Hematopoietic multipotent progenitor cell treated with erythropoietin and hydrocortisone succinate and interleukin-3 and kit ligand, for 4 days (in vitro differentiated cells): ENCODE measurements at places on chromosomes 5 and 9.

DNA sequence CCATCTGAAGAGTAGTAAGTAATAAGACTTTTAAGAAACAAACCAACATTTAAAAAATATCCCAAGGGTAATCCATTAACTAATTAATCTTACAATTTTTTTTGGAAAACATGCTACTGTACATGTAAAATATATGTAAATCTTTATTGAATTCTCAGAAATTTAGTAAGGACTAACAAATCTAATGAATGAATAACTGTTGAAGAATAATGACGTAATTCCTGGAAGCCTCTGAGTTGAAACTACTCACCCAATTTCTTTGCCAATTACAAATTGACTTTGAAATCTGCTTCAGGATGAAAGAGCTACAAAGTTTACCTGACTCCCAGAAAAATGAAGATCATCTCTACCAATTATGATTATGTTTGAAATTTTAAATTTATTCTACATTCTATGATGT is 21.1 kb downstream of the FBN2 start:
- no peak for DNase-seq

DNA sequence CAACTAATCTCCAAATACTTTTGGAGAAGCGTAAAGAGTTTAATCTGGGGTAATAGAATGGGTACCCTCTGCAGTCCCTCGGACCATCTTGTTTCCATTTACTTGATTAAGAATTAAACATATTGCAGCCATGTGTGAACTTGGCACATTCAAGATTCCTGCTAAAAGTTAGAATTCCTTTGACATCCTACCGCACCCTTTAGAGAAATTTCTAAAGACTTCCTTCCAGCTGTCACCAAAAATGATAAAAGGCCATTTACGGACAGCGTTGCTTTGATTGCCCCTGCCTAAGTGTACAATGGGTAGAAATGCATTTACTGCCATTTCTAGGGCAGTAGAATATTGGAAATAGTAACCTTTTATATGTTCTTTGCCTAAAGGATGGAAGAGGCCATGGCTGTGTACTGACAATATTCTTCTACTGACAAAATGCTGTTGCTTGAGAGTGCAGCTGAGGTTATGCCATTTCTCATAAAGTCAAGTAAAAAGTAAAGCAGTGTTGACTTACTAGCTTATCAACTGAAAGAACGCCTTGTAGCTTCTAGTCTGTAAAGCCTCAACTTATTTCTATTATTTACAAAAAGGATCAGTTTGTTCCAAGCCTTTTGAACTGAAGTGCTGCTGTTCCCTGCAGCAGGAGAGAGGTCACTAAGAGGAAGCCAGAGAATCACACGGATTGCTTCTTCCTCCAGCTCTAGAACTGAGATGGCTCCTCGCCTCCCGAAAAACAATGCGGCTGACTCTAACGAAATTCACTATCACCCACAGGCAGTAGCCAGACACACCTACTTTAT is 139.8 kb upstream of the BASP1 start:
- DNase-seq: peak; percentile 15

DNA sequence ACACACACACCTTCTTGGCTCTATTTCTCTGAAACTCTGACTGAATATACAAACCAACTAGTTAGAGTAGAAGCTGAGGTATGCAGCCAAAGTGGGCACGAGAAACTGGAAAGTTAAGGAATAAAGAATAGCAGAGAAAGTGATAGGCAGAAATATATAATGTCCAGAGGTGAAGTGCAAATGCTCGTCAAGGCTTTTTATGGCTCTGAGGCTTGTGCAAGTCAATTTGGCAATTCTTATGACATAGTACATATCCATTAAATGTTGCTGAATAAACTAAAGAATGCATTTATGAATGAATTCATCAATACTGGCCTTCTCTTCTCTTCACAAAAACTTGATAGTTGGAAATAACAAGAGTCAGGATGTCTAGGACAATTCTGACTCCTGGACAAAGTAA is 490.1 kb upstream of the DMAC1 start:
- DNase-seq: no peak

- peak; percentile 46 for DNase-seq
Measured at GRCh38 chr5:172178301-172178987, 9.6 kb downstream of the STK10 start.

GRCh38 chr9:16112116-16112515 is 559.3 kb downstream of the CCDC171 start:
- DNase-seq: no peak

- no peak for DNase-seq
Measured at GRCh38 chr9:70921136-70921535, 200.3 kb downstream of the TRPM3 start.

GRCh38 chr9:83060556-83060955 is 2.4 kb downstream of the RASEF start:
- DNase-seq: no peak

DNA sequence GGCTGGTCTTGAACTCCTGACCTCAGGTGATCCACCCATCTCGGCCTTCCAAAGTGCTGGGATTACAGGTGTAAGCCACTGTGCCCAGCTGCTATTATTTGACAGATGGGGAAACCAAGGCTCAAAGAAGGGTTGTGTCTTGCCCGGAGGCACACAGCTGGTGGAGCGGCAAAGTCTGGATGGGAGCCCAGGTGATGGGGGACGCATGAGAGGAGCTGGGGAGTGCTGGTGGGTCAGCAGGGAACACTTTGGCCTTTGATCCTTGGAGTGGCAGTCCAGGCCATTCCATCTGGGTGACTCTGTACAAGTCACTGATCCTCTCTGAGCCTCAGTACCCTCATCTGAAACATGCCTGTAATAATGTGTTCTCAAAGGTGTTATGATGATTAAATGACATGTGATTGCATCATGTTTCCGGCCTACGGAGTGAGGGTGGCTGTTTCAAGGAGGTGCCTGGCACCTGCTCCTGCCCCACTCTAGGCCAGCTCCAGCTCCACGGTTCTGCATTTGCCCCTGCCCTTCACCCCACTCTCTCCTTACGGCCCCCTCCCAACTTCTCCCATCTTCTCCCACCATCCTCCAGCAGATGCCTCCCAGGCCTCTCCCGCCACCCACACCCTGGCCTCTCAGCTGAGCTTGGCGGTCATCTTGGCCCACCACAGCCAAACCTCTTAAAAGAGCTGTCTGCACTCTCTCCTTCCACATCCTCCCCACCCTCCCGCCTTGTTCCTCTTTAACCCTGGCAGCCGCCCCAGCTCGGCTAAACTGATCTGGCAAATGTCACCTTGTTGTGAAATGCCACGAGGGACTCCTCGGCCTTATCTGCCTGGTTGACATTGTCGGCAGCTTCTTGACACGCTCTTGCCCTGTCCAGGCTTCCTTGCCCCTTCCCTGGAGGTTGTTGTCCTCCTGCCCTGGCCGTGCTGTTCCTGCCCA is 5.5 kb upstream of the DBN1 start:
- DNase-seq: peak; percentile 96

DNA sequence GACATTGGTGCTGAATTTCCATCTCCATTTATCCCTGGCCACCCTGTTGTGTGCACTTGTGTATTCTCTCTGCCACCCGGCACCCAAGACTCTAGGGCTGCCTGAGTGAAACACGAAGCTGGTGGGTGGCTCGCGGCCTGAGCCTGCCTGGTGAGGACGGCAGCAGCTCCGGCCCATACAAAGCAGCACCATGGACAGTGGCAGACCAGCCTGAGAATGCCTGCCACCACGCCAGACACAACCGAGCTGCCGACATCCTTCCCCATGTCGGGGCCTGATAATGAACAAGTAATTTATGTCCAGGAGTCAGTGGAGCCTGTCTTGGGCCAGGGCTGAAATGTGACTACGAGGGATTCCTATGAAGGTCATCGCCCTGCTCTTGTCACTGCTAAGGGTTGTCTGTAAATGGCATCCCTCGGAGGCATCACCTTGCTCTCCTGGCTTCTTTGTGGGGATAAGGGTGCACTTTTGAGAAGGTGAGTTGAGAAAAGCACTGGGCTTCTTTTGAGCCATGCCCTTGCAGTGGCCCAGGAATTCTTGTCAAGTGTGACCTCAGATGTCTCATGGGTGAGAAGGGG is 175.7 kb downstream of the MELK start:
- peak; percentile 77 for DNase-seq

DNA sequence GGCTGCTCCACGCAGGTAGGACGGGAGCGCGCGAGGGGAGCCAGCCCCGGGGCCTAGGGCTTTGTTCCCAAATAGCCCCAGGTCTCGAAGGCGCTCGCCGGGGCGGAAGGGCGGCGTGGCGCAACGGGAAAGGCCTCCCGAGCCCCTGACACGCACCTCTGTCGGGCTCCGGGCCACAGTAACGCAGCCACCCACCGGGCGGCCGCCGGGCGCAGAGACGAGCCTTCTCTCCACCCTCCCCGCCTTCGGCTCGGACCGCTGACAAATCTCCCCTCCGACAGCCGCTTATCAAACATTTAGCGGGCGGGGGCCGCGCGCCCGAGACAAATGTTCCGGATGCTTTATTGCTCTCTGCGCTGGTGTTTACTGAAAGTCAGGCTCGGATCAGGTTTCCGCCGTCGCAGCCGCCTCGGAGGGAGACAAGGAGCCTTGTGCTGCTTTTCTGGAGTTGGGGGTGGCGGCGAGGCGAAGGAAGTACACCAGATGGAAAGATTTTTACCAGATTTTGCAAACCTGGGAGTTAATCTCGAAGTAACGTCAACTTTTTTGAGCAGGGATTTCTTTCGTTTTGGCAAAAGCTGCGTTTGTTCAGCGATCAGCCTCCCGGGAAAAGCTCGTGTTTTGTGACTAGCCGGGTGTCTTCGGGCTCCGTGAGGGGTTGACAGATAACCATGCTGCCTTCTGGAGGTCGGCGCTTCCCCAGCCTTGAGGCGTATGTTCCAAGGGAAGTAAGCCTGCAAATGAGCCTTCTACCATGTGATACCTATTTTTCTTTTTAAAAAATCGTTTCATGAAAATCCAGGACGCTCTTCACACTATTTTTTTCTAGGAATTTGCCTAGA is 950 bp downstream of the RGMB start:
- peak; percentile 50 for DNase-seq

DNA sequence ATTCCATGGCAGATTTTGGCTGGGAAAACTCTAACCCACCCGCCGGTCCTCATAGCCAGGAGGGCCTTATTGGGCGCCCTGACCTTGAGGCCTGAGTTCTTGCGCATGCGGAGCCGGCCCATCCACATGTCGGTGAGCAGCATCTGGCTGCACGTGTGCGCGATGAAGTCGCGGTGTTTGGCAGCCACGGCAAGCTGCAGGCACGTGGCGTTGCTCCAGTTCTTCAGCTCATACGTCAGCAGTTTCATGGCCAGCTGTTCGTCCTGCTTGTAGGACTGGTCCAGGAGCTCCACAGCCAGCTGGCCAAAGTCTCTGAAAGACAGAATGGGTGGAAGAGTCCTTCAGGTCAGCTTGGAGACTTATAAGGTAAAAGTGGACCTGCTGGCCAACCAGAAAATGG is 204.3 kb upstream of the KLF9 start:
- no peak for DNase-seq

- peak; percentile 13 for DNase-seq
Measured at GRCh38 chr5:100595152-100595811, 60.1 kb downstream of the FAM174A start.

- DNase-seq: no peak
Measured at GRCh38 chr5:573976-574375, 38.2 kb upstream of the CEP72 start.

DNA sequence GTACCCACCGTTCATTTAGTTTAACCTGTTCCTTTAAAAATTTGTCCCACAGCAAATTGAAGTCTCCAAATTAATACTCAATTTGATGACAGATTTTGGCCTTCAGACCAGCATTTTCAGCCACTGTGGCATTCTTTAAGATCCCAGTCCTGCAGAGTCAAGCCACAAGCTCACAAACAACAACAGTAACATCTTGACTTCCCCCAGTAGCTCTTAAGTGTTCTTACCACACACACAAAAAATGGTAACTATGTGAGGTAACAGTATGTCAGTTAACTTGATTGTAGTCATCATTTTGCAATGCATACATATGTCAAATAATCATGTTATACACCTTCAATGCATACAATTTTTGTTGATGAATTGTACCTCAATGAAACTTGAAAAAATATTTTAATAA is 247.9 kb downstream of the LURAP1L start:
- DNase-seq: no peak

GRCh38 chr9:100088202-100088601 is 10.6 kb downstream of the ERP44 start:
- DNase-seq: no peak

- DNase-seq: no peak
Measured at GRCh38 chr9:98983295-98984268, 39.9 kb downstream of the COL15A1 start.
